Posterior cingulate gyrus (tissue), 11 donors: ENCODE measurements at places on chromosomes 7 and 10.

DNA sequence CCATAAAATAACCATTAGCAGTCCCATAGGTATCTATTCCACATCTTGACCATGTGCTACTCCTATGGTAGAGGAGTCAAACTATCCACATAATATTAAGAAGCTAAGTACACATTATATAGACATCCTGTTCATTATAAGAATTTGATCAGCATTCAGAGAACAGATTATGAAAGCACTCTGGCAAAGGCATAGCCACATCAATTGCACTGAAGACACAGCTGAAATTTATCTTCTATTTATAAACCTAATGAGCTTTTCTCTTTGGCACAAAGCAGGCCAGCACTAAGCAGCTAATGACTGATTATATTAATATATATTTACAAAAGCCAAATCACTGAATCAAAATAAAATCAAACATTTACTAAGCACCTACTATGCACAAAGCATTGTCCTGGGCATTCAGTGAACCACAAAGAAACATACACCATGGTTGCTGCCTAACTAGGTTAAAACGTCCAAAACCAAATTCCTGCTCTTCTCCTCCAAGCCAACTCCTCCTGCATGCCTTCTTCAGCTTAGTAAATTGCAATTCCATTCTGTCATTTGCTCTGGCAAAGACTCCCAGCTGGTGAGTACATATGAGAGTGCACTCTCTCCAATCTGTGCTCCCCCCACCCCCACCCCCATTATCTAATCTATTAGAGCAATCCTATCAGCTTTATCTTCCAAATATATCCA is 122.6 kb upstream of the ASAH2 start:
- DNase-seq, result no peak

DNA sequence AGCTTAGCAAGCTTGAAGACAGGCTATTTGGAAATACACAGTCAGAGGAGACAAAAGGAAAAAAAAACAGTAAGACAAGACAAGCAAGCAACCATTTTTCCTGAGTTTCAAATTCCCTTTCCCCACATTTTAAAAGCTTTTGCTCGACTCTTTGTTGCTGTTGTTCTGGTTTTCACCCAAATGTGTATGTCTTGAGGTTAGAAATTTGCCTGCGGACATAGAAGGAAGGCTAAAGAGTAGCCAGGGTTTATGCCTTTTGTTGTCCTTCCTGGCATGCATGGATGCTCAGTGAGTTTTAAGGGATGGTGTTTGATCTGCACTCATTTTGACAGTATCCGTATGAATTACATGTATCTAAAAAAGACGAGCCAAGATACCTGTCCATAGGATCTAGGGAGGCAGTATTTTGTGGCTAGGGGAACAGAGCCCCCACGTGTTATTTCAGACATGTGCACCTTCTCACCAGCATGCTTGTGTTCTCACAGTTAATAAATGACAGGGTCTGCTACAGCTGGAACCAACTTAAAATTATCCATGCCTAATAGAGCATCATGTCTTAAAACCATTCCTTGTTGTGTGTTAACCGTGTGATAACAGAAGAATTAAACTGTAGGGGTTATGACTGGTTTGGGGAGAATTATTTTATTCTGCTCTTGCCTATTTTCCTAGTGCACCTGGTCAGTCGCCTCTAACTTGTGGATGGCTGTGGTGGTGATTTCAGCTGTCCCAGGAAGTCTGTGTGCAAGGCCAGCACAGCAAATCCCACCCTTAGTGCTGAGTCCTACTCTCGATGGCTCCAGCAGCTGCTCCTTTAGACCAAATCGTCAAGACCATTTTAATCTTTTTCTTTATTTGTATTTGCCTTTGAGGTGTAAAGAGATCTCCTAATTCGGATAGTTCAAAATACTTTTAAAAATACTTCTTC is 9.1 kb downstream of the WIPF3 start:
- no peak for DNase-seq

- DNase-seq, result peak; percentile 99
Measured at GRCh38 chr7:30173058-30173897, 38.5 kb downstream of the MTURN start.

GRCh38 chr7:27119412-27119911 is 11.1 kb downstream of the HOXA4 start:
- no peak for DNase-seq

DNA sequence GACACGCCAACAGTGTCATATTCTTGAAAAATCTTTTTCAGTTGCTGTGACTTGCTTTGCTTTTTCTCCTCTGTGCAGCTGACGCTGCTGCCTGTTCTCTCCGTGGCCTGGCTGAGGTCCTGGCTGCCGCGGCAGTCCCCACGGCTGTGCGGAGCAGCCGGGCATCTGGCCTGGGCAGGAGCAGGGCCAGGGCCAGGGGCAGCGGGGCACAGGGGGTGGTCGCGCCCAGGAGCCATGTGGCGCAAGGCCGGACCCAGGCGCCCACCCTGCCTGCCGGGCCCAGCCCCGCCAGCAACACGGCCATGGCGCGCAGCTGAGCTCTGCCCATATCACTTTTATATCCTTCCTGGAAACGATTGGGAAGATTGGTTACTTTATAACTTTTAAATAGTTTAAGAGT is 109.4 kb upstream of the ACBD5 start:
- no peak for DNase-seq

DNA sequence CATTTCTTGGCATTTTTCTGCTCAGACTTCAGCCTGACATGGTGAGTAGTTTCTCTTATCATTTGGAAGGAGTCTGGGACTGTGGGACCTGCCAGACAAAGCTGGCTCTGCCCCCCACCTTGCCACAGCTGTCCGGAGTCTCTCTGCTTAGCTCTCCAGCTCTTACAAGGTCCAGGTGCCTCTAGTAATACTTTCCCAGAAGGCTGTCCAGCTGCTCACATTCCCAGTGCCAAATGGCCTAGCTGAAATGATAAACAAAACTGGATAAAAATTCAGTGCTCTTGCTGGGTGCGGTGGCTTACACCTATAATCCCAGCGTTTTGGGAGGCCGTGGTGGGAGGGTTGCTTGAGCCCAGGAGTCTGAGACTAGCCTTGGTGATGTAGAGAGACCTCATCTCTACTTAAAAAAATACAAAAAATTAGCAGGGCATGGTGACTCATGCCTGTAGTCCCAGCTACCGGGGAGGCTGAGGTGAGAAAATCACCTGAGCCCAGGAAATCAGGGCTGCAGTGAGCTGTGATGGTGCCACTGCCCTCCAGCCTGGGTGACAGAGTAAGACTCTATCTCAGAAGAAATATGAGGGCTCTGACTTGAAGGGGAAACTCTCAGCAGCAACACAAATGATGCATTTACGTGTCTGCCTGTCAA is 86.8 kb downstream of the C10orf90 start:
- no peak for DNase-seq

GRCh38 chr10:17850501-17850900 is 41.4 kb downstream of the MRC1 start:
- DNase-seq, result no peak

DNA sequence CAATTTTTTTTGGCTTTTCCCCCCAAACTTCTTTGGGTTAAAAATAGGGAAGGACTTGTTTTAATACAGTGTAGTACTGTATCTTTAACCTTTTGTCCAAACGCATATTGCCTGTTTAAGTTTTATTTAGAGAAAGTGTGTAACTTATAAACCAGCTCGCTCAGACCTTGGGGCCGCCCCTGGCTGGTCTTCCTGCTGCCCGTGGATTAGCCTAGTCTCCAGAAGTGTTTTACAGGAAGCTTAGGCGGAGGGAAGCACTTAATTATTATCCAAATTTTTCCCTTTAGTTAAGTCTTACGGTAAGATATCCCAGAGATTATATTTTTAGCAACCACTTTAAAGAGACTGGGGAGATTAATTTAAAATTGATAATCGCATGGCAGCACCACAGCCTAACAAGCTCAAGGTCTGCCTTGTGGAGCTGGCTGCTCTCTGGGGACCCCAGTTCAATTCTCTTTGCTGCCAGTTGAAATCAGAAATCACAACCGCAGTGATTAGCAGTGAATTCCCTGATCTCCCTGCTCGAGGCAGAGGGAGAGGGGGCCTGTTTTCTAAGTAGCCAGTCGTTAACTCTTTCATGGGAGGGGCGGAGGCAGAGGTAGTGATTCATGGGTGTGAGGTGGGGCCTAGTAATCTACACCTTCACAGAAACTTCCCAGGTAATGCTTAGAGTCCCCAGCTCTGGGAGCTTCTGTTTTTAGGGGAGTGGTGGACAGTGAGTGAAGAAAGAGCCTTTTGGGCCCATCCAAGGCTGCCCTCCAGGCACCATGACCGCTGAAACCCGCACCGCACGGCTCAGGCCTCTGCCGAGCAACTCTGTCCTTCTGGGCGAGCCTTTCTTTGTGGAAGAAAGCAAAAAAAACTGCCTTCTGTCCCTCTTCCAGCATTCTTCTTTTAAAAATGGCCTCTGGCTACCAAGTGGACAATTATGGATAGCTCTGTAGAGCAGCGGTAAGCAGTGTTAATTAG is 548.7 kb upstream of the GALNT17 start:
- DNase-seq, result no peak

- no peak for DNase-seq
Measured at GRCh38 chr10:96904648-96905047, 72.5 kb downstream of the LCOR start.

DNA sequence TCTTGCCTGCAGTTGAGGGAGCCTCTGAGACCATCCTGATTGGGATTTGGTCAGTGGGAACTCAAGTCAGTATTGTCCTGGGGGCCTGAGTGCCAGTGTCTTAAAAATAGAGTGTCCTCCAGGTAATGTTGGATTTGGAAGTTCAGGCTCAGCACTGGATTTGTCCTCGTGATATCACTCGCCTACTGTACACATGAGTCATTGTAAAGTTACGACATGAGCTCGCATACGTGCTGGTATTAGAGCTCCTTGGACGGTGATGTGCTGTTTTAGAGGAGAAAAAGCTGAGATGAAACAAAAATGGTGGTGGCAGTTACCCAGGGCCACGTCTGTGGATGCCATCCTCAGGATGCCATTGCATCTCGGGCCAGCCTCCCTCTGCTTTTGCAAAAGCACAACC is 78.2 kb downstream of the MGMT start:
- peak; percentile 18 for DNase-seq

DNA sequence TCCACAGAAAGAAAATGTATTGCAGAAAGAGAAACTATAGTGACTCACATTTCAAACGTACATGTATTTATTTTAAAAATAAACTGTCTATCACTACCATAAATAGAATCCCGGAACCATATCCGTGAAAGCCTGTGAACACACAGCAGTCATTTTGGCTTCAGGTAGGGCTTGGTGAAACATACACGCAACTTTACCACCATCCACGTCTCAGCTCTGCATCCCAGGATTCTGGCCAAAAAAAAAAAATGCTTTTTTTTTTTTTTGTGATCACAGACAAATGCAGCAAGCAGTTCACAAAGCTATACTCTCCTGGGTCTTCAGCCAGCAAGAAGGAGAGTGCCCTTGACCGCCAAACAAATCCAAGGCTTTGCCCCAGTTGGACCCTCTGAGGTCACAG is 56.8 kb upstream of the OCM2 start:
- peak; percentile 7 for DNase-seq

DNA sequence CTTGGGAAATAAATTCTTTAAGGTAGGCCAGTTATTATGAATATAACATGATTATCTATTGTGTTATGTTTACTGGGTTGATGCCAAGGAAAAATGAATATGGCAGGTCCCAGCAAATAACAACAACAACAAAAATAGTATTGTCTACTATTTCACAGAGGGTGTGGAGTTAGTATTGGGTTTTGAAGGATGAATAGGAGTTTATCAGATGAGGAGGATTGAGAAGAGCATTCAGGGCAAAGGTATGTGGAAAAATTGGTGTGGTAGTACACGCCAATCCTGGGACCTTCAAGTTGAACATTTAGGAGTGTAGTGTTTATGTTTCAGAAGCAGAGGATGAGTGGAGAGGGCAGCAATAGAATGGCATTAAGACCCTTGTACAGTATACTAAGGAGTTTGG is 671.9 kb downstream of the AUTS2 start:
- no peak for DNase-seq

DNA sequence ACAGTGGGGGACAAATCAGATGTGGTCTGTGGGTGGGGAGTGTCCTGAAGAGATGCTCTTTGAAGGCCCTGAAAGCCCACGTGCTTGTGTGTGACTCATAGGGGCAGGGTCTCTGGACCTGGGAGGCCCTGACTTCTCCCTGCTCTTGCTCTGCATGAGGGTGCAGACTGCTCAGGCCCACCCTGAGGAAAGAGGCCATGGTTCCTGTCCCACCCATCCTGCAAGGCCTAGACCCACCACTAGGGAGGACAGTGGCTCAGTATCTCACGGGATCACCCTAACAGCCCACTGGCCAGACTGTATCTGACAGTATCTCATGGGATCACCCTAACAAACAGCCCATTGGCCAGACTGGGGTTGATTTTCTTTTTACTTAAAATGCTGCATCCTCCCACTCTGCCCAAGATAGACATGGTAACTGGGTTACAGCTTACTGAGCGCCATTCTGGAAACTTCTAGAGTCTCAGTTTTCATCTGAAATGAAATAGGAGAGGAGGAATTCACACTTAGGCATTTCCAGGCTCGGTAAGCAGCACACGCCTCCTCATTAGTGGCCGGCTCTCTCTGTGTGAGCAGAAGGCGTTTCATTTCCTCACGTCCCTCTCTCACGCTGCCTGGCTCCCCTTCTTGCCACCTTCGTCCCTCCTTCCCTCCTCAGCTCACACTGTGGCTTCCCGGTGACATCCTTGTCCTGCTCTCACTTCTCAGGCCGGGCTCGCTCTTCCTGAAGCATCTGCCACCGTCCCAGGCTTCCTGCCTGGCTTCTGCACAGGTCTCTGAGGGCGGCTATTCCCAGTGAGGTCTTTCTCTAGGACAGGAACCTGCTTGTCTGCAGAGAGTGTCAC is 242.6 kb downstream of the GLRX3 start:
- DNase-seq, result no peak

DNA sequence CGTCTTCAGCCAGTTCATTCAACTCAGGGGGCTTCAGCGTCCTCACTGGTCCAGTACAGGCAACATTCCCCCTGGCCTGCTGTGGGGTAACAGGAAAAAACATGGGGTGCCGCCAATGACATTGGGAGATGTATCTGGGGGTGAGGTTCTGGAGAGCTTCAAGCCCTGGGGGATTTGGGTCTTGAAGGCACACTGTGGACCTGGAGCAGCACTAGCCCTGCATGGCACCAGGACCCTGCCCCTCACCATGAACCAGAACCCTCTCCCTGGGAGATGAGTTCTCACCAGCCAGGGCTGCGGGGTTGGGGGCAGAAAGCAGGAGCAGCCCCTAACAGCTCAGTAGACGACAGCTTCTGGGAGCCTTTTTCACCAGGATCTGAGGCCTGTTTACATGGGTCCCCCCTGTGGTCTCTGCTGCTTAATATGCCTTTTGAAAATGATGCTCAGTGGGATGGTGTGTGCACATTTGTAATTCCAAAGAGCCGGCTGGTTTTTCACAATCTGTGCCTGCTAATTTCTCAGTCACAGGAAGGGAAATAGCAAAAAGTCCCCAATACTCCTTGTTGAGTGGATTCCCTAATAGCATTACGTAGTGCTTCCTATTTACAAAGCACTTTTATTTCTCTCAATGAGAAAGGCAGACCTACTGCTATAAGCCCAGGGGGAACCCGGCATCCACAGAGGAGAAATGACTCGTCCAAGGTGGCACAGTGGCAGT is 509.5 kb downstream of the RPS24 start:
- no peak for DNase-seq
